ENCODE measurements at places on chromosomes 3 and 15. TPM values are rescaled to one million over a fixed set of nuclear protein-coding genes. Genes with fewer than 3 reads are reported as not detected.

GRCh38 chr3:170321321-170322034 is 36.0 kb upstream of the SKIL start:
- no peak for DNase-seq

GRCh38 chr3:14304101-14305045 is 98.0 kb upstream of the SLC6A6 start:
- DNase-seq, result no peak

DNA sequence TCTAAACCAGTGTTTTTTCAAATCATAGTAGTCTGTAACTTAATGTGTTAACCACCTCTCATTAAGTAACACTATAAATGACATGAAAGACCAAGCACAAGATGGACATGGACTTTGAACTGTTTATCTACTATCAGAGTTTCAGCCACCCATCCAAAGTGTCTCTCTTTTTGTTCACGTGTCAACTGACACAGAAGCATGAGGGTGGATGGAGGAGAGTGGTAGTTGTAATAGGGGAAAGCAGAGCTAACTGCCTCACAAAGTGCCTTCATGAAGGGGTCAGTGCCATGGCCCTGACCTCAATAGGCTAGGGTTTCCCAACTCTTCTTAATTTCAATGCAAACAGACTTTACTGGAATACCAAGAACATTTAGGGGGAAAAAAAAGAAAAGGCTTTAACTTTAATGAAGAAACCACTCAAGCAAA is 32.1 kb upstream of the TRPM7 start:
- DNase-seq, result no peak

GRCh38 chr3:134881305-134881704 is 86.2 kb downstream of the EPHB1 start:
- no peak for DNase-seq

DNA sequence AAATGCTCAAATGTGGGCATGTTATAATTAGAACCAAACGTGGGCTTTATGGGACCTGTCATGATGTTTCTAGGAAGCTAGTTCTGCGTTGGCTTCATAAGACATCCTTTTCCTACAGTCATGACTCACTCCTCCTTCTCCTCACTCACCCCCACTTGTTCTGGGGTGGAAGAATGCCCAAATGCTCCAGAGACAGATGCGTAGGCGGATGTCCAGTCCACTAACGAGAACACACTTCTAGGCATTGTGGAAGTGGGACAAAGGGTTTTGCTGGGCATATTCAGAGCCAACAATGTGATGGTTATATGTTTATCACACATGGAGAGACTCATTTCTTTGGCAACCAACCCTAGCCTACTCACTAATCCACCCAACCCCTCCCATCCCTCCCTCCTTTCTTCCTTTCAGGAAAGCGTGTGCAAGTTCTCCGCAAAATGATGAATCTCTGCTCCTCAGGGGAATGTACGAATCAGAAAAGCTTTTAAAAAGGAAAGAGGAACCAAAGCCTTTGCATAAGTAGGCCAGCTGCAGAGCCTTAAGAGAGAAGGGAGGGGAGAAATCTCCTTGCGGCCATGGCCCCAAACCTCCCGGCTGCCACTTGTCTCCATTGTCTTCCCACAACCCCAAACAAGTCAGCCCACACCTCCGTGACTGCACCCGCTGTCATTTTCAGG is 123.0 kb upstream of the SPRED1 start:
- DNase-seq, result no peak

DNA sequence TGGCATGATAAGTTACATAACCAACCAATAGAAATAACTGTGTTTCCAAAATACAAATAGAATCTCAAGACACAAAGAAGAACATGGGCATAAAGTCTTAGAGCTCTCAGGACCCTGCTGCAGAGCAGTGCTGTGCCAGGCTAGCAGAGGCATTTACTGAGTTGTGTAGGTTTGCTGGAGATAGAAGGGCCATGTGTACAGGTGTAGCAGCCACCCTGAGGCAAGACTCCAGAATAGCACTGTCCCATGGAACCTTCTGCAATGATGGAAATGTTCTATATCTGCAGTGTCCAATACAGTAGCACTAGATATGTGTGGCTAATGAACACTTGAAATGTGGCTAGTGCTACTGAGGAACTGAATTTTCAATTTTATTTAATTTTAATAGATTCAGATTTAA is 267.0 kb upstream of the UMPS start:
- DNase-seq, result no peak

- DNase-seq, result no peak
Observed at GRCh38 chr3:25872200-25872877, 82.4 kb downstream of the OXSM start.

DNA sequence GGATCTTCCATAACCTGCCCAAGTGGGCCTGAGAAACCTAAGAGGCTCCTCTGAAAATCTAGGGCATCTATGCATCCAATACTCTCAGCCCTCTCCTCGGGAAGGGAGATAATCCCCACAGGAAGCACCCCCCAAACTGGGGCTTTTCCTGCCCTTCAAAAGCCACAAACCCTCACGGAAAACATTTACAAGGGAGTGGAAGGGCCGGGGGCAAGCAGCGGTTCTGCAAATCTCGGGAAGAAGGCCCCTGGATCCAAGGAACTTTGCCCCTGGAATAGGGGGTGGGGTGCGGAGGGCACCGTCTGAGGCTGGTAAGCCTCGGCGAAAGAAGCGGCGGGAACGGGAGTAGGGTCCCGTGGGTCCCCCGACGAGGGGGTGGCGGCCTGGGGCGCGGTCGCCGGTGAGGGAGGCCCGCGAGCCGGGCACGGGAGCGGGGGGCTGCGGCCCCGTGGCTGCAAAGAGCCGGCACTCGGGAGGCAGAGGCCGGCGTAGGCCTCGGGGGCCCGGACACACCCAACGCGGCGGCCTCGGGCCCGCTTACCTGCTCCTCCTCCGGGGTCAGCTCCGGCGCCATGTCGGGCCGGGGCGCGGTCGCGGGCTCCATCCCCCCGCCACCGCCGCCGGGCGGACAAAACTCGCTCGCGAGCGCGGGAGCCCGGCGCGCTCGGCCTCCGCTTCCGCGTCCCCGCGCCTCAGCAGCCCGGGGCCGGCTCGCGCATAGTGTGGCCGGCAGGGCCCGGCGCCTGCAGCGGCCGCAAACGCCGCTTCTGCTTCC is 755 bp downstream of the PTPN9 start:
- no peak for DNase-seq

GRCh38 chr3:12768579-12769527 is 9.8 kb upstream of the TMEM40 start:
- DNase-seq, result no peak

DNA sequence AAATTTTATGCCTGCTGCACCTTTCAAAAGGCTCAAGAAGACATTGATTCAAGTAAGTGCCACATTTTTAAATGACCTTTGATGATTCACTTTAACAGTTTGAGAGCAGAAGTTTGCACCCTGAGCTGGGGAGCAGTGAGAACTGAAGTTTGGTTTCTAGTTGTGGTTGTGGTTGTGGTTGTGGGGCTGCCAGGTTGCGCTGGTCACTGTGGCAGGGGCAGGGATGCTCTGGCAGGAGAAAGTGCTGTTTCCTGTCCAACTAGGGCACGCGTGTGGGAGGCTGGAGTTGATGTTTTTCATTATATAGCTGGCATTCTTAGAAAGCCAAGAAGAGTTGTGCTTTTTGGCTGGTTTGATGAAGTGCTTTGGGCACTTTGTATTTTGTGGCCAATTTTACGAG is 339.7 kb upstream of the NR2F2 start:
- no peak for DNase-seq

DNA sequence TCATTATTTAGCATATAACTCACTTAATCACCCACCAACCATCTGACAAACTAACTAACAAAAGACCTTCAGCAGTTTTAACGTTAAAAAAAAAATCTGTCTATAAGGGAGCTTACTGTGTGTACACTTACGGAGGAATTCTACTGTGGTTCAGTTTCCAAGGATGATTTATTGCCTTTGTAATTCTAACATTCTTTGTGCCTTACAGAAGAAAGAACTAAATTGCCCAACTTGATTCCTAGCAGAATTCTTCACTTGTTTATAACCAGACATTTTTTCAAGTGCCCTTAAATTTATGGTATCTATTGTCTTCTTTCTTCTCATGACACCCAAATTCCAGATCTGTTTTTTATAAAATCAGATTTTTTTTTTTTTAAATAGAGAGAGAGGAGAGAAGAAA is 119.7 kb upstream of the IGSF10 start:
- no peak for DNase-seq

DNA sequence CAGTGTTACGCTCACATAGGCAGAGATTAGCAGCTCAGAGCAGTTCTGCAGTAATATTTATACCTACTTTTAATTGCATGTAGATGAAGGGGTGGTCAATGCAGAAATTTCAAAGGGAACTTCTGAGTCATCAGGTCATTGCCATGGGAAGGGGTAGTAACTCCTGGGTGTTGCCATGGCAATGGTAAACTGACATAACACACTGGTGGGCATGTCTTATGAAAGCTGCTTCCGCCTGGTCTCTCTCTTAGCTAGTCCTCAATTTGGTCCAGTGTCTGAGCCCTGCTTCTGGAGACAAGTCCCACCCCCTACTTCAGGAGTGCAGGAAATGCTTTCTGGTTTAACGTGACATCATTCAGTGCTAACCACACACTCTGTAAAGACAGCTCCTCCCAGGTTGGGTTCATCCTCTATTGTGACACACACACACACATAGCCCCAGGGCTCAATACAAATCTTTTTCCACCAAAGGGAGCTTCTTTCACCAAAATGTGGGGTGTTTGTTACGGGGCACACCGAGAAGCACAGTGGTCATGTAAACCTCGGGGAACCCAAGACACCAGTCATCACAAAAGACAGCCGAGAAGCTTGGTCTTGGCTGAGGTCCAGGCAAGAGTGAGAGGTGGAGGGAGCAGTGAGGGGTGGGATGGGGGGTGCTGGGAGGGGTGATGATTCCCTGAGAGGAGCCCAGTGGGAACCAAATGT is 74.5 kb downstream of the TLE3 start:
- DNase-seq, result no peak

- no peak for DNase-seq
Observed at GRCh38 chr15:57129064-57129463, 210.6 kb downstream of the TCF12 start.

DNA sequence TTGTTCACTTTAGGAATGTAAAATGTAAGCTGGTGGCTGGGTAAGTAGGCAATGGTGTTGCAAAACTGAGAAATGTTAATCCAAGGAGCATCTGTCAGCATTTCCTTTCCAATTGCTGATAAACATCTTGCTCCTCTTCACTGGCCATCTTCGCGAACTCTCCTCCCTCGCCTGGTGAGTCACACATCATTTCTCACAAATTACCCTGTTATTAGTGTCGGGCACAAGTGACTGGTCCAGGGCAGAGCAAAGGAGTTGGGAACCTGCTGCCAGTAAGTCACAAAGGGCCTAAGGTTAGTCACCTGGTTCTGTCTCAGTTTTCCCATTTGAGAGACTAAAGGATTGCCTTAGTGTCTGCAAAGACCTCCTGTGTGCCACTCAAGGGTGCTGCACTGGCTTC is 13.0 kb downstream of the CERS3 start:
- no peak for DNase-seq

DNA sequence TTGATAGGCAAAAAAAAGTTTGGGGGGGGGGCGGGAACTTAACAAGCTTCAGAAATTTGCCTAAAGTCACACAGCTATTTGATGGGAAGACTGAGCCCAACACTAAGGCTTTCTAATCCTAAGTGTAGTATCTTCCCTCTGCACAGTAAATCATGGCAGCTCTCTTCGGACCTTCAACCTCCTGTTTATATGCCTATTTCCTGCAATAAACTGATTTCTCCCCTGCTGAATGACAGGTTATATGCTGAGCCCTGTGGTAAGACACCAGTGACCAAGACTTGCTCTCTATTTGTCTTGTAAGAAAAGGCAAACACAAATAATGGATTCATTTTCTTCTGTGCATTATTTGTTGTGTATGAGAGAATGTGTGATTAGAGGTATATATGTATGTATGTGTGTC is 355.8 kb upstream of the ARRDC4 start:
- no peak for DNase-seq

- no peak for DNase-seq
Observed at GRCh38 chr3:150740733-150741496, 22.1 kb downstream of the SIAH2 start.

GRCh38 chr3:101248736-101249135 is 71.6 kb downstream of the IMPG2 start:
- DNase-seq, result no peak

Gene ZBTB47
- total RNA-seq, result 1.5 TPM

Gene TTLL13
- 0.43 TPM for total RNA-seq

Gene LMAN1L
- total RNA-seq, result not detected

Gene CPEB1
- 1.6 TPM for total RNA-seq

Gene CIP2A
- total RNA-seq, result 18.2 TPM

Data from NCI-H460 (cell line).